H1 (cell line): ENCODE measurements at places on chromosomes 16 and 17. TPM values are rescaled to one million over a fixed set of nuclear protein-coding genes. Genes with fewer than 3 reads are reported as not detected.

DNA sequence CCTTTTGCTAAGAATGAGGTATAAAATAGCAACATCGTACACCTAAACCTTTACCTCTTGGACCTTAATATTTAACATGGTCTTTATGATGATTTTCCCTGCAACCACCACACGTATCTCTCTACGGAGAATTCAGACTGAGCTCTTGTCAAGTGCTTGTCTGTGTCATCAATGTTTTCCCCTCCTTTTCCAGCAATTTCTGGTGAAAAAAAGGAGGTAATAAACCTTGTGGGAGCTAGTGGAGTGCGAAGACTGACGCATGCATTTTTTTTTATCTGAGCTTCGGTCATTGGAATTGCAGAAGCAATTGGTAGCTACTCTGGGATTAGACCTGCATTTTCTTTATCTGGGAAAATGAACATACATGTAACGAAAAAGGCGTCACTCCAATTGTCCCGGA lies 527.6 kb downstream of the TMEM114 start:
- no peak for DNase-seq

The ZFPM1 gene
- 3.4 and 4.8 TPM in 2 replicates for total RNA-seq

The SCGB1C2 gene
- total RNA-seq = not detected in 2 replicates

The NPIPB13 gene
- total RNA-seq = 13.5 and 15.5 TPM in 2 replicates

DNA sequence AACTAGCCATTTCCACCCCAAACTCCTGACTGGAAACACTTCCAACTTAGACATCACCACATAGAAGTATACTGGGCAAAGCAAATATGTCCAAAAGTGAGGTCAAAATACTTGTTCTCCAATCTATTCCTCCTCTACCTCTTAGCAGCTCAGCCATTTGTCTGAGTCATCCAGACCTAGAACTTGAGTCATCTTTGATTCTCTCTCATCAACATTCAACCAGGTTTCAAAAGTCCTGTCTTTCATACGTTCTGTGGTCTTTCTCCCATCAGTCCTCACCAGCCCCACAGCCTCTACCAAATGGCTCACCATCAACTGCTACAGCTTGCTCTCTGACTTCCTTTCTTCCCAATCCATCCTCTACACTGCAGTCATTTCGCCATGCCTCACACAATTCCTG lies 6.8 kb downstream of the ANKFY1 start:
- no peak for DNase-seq

- no peak for DNase-seq
Measured at GRCh38 chr17:76078860-76079534, at the start of gene ZACN. ZACN (plus strand) TSS chr17:76079182; CDS start chr17:76079265, 83 bp downstream.

The LDHD gene
- 14.7 and 14.9 TPM in 2 replicates for total RNA-seq

DNA sequence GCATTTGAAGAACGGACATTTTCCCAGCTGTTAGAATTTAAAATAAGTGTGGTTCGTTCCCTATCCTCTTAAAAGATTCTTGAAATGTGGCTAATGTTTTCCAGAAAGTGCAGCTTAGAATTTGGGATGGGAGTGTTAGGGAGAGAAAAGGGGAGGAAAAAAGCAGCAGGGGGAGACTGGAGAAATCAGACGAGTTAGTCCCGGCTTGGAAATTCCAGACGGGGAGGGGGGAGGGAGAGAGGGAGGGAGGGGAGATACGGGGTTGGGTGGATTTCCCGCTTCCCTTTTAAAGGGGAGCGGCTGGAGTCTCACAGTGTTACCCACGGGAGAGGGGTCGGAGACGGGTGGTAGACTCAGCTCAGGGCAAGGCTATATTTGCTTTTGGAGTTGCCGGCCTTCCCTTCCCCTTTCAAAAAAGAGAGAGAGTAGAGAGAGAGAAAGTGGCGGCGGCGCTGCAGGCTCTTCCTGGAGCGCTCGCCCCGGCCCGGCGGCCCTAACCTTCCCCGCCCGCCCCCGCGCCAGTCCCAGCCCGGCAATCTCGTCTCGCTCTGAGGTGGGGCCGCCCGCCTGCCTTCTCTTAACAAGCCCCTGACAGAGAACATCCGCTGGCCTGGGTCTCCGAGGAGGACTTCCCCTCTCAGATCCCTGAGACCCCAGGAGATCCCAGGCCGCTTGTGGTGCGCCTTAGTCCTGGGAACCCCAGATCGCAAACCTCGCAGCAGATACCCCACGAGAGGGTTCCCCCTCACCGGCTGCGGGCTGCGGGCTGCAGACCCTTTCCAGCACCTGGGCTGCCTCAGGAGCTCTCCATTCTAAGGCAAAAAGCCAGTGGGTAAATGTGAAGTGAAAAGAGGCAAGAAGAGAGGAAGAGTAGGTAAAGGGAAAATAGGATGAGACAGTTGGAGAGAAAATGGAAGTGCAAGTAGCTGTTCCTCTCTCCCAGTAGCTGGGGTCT lies 6.6 kb downstream of the IGF2BP1 start:
- peak; percentile 67 for DNase-seq
